ENCODE measurements at places on chromosomes 6 and 20.

DNA sequence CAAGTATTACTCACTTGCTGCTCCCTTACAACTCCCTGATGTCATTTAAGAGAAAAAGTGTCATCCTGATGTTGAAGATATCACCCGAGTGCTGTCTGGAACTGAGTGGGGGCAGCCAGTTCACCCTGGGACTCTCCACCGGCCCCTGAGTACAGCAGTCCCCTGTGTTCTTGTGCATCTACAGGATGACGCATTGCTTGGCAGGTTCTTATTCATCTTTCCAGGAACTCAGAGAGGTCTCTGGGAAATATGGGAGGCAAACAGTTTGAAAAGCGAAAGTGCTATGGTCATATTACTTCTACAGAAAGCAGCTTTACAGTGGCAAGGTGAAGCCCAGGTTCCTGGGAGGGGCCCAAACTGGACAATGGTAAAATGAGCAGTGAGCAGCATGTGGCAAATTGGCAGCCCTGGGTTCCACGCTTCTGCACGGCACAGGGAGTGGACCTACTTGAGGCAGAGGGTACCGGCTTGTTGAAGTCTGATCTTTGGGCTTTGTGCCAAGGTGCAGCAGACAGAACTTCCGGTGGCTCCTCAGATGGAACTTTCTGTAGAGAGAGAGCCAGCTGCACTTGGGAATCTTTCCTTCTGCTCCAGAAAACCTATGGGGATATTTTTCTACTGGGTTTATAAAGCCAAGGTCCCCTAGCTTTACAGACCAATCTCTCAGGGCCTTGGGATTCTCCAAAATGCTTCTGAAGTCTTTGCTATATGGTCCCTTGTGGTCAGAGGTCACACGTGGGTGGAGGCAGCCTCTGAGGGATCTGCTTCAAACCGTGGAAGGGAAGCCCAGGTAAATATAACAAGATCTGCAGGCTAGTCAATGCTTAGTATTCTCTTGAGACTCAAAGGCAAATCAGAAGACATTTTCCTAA, 128.3 kb downstream of the MAP3K7 start:
- no peak for DNase-seq

DNA sequence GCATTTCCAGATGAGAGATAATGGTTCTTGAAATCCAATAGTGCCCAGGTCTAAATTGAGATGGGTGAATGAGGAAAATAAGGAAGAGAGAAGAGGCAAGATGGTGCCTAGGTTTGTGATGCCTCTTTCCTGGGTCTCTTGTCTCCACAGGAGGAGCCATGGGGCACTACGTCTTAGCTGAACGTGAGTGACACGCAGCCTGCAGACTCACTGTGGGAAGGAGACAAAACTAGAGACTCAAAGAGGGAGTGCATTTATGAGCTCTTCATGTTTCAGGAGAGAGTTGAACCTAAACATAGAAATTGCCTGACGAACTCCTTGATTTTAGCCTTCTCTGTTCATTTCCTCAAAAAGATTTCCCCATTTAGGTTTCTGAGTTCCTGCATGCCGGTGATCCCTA, 6.8 kb downstream of the HFE start:
- DNase-seq = no peak

GRCh38 chr6:31345026-31345730, 11.8 kb downstream of the HLA-B start:
- DNase-seq = no peak

GRCh38 chr20:24741493-24742072, 207.5 kb upstream of the CST7 start:
- DNase-seq = no peak

DNA sequence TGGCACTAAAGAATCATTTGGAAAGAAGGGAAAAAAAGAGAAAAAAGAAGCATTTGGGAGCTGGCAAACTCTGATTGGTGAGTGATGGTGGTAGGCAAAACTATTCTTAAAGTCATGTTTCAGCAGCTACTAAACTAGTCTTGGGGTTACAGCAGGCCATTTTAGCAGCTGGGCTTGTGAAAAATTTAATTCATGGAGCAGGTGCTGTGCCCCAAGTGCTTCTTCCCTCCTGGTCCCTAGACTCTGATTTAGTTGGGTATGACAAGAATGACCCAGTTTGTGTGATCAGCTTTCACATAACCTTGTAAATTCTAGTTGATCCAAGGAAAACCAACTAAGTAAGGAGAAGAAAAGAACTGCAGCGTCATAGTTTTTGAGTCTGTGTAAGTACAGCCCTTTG, 1.1 kb upstream of the ASIP start:
- no peak for DNase-seq

DNA sequence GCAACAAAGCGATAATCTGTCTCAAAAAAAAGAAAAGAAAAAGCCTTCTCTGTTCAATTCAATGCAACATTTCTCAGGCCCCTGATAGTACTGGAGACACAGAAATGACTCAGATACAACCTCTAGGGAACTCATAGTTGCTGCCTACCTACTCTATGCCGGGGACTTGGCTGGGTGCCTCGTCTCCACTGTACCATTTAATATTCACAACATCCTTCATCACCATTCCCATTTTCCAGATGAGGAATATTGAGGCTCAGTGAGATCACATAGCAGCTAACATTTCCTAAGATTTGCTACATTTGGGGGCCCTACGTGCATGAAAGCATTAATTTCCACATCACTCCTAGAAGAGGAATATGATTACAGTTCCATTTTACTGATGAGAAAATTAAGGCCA, 7.5 kb downstream of the NOL4L start:
- no peak for DNase-seq

Measured in NCI-H446 (cell line).